ENCODE measurements at places on chromosomes 6 and 20.

DNA sequence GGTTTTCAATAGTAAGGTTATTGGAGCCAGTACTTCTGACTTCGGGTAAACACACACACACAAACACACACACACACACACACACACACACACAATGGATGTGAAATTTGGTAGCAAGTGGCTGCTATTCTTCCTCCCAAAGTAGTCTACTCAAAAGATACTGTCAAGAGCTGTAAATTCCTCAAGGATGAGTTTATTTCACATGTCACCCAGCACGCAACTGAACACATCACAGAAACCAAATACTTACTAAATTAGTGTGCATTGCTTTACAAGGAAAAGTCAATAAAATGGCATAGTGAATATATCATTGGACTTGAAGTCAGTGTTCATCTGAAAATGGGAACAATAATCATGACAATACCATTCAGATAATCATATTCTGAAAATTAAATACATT, 32.9 kb downstream of the MMUT start:
- no peak for DNase-seq

DNA sequence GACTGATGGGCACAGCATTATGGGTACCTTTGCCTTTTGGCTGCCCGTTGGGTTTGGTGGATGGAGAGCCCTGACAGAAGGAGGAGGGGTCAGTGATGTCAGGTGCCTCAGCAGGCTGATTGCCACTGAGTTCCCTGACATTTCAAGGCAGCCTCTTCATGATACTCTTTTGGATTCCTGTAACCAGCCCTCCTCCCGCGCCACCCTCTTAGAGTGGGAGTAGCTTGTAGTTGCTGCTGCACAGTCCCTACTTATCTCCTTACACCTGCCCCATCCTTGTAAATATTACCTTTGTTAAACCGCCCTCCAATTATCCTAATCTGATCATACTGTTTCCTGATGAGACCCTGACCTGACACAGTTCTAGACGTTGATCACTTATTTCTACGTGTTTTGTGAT, 140.0 kb downstream of the CFAP61 start:
- no peak for DNase-seq

GRCh38 chr6:53313784-53314400, 34.9 kb downstream of the ELOVL5 start:
- no peak for DNase-seq

- peak; percentile 57 for DNase-seq
Measured at GRCh38 chr20:1462834-1463233, 3.8 kb downstream of the NSFL1C start.

- no peak for DNase-seq
Measured at GRCh38 chr6:150695652-150696051, 96.0 kb downstream of the PLEKHG1 start.

DNA sequence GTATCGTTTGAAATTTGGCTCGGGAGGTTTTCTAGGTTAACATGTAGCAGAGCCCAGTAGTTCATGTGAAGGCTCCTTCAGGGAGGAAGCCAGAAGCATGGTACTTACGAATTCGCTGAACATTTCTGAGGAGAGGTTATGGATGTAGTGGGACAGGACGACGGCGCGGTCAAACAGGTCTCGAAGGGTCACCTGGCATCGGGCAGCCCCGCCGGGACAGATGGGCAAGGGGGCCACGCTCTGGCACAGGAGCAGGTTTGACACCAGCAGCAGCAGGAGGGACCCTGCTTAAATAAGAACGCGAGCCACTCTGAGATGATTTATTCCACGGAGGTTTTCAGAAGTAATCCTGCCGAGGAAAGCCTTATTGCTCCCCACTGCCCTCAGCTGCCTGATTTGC, 2.5 kb downstream of the PRL start:
- no peak for DNase-seq
